ENCODE measurements at places on chromosomes 16 and 17.

GRCh38 chr16:49441366-49441780, 67.8 kb downstream of the C16orf78 start:
- peak; percentile 79 for DNase-seq

- DNase-seq, result no peak
Observed at GRCh38 chr17:45646288-45646988, 137.7 kb upstream of the CRHR1 start.

GRCh38 chr17:29677824-29678223, 55.1 kb upstream of the CORO6 start:
- no peak for DNase-seq

- DNase-seq, result peak; percentile 44
Observed at GRCh38 chr16:3101841-3102470, 2.9 kb upstream of the ZSCAN10 start.

DNA sequence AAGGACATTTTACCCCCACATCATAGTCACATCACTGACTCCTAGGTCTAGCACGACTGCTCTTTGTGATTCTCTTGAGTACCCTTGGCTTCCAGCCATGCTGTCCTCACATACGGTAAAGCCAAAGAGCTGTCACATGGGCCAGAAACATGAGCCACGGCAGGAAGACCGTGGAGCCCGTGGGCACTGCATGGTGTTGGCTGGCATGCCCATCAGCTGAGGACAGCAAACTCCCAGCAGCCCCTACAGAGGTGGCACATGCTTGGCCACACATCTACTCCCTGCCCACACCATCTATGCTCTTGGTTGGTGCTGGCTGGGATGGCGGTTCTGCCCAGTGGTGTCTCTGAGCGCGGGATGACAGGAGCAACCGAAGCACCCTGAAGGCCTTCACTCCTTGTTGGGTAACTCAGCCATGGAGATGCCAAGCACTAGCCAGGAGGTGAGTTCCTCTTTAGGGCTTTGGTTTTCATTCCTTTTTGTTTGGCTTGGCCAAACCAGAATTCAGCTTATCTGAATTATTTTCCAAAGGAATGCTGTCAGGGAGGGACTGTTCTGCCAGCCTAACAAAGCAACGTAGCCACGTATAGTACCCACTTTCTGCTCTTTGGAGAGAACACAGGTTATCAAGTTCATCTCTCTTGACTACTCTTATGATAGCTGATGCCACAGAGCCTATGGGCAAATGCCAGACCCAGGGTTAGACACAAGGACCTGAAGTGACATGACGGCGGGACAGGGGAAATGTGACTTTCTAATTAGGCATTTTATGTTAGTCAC, 10.0 kb downstream of the TNFAIP1 start:
- no peak for DNase-seq
